Skin of body (tissue), 3 donors: ENCODE measurements at places on chromosomes 11 and 22. TPM values are rescaled to one million over a fixed set of nuclear protein-coding genes. Genes with fewer than 3 reads are reported as not detected.

- DNase-seq = no peak
These were observed 10.3 kb downstream of the PRDM11 start for GRCh38 chr11:45156741-45157140.

DNA sequence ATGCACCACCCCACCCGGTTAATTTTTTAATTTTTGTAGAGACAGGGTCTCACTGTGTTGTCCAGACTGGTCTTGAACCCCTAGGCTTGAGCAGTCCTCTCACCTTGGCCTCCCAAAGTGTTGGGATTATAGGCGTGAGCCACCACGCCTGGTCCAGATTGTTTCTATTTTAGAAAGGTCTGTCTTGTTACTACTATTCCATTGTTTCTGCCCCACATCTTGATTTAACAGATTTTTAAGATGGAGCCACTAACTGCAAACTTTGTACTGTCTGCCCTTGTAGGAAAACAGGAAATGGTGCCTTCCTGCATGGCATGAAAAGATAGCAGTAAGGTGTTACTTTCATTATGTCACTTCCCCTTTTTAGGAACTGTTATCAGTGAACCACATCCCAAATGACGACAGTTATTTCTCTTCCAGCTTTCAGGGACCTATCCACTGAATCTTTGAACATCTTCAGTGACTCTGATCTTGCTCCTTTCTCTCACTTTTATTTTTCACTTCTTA is 23.2 kb downstream of the TAF1D start:
- no peak for DNase-seq

DNA sequence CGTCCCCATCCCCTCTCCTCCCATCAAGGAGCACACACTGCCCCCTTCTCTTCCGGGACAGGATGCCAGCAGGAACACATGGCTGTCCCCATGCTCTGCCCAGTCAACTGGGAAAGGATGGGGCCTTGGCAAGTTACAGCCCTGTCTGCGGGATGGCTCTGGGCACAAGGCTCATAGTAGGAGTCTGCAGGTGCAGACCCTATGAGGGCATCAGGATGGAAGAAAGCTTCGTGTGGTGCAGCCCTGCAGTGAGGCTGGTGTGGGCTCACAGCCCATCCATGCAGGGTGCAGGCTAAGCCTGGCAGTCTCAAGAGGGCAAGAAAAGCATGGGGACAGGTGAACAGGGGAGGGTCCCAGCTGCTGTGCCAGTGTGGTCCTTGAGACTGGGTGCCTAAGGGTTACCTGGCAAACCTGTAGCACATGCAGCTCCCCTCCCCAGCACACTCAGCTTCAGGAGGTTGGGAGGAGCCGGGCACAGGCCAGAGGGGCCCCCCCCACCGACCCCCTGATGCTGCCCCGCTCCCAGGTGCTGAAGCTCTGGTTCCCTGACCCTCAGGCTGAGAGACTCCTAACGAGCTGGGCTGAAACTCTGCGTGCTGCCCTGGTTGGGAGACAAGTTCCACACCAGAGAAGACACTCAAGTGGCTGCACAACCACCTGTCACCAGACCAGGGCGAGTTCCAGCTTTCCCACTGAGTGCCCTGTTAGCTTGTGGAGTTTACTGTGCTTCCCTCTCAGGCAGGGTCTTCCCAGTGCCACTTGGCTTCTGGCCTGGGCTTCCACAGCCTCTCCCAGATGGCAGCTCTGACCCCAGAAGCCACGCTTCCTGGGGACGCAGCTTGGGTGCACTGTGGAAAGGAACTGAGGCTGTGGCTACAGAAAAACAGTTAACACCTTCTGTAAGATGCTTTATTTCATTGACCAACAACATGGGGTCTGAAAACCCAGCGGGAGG is 3.3 kb upstream of the SCARF2 start:
- no peak for DNase-seq

GRCh38 chr22:35600476-35600875 is 16.7 kb downstream of the MB start:
- no peak for DNase-seq

DNA sequence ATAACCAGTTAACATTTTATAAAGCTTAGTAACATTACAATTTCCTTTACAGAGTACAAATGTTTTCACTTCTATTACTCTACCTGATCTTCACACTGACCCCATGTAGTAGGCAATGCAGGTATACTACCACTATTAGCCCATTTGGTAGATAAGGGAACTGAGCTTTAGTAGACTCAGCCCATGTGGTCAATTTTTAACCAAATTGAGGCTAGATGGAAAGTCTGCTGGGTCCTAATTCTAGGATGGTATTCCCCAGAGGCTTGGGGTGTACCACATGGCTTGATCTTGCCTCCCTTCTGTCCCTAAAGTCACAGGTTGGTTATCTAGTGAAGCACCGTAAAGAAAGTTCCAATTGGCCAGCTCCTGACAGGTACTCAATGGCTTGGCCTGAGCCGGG is 48.2 kb downstream of the NRXN2 start:
- DNase-seq = no peak

DNA sequence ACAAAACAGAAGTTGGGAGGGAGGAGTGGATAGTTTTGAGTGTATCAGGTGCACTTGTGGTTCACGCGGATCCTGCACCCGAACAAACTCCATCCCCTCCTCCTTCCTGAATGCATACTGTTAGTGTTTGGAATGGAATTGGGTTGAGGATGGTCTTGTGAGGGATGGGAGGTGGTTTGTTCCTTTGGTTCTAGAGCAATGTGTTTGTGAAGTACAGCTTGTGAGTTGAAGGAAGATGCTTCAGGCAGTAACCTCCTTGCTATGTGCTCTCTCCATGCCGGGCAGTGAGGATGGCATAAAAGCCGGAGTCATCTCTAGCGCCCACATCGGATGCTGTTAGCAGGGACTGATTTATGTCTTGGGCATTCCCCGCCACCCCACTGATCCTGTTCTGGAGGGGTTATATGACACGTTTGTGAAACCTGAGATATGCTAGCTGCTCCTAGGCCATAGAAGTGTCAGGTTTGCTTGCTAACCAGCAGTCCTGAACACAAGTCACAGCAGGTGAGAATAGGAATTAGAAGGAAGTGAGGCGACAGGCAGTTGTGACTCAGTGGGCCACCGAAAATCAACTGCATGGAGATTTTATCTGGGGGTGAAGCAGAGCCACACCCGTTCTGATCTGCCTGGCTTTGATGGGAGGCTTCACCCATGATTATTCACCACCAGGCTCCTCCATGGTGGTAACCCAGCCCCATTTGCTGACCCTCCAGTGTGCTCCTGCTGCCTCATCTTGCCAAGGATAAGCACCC is 2.2 kb downstream of the BCR start:
- no peak for DNase-seq

DNA sequence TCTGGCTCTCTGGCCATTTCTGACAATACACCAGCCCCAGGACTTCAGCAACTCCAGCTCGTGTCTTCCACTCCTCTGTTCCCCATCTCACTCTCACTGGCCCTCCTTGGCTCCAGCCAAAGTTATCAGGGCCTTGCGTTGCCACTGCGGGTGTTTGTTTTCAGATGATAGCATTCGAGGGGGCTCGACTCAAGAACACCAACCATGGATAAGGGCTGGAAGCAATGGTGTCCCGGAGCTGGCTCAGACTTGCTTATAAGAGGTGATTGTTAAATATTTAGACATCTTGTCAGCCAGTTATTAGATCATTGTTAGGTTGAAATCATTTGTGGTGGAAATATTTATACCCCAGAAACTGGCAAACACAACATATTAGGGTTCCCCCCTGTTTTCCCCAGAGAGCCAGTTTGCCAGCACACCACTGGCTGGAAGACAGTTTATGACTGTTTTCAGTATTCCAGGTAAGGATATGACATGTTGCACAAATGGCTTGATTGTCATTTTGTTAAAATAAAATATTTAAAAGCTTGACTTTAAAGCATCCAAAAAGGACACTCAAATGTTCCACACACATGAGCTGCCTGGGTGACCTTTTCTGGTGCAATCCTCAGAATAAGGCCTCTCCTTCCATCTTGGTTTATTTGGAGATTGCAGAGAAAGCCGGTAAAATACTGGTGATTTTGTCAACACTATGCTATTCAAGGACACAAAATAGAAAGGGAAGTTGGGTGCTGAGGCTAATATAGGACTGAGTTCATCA is 98.3 kb downstream of the FBXO7 start:
- no peak for DNase-seq

Gene SPDYC
- total RNA-seq = not detected
